Right forelimb (tissue), 1 donor: ENCODE measurements at places on chromosomes 3 and 15.

DNA sequence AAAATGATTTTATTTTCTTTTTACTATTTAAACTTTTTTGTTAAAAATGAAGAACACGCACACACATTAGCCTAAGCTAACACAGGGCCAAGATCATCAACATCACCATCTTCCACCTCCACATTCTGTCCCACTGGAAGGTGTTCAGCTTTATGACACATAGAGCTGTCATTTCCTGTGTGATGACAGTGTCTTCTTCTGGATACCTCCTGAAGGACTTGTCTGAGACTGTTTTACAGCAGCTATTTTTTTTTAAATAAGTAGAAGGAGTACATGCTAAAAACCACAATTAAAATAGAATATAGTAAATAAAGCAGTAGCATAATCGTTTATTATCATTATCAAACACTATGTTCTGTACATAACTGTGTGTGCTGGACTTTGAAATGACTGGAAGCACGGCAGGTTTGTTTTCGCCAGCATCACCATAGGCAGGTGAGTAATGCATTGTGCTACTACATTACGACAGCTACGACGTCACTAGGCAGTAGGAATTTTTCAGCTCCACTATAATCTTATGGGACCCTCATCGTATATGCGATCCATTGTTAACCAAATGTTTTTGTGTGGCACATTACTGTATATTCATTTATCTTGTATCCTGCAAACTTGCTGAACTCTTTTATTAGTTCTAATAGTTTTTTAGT lies 72.8 kb downstream of the KLF15 start:
- DNase-seq, result no peak

DNA sequence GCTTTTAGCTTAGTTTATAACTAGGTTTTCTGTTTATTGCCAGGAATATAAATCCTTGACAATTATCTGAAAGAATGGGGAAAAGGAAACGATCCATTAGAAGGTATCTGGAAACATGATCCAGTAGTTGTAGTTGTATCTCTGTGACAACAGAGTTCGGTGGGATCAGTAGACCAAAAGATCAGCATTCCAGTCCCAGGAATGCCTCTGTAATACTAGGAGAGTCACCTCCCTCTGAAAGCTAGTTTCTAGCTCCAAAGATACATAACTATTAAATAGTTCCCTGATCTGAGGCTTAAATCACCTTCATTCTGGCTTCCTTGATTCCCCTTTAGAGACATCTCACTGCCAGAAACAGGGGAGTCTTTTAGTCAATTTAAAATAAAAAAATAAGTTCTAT lies 34.1 kb downstream of the MB21D2 start:
- no peak for DNase-seq

- DNase-seq, result no peak
These were observed 60.3 kb downstream of the BDH1 start for GRCh38 chr3:197495499-197495898.

- no peak for DNase-seq
These were observed 52.3 kb downstream of the GLB1 start for GRCh38 chr3:33044676-33045075.

DNA sequence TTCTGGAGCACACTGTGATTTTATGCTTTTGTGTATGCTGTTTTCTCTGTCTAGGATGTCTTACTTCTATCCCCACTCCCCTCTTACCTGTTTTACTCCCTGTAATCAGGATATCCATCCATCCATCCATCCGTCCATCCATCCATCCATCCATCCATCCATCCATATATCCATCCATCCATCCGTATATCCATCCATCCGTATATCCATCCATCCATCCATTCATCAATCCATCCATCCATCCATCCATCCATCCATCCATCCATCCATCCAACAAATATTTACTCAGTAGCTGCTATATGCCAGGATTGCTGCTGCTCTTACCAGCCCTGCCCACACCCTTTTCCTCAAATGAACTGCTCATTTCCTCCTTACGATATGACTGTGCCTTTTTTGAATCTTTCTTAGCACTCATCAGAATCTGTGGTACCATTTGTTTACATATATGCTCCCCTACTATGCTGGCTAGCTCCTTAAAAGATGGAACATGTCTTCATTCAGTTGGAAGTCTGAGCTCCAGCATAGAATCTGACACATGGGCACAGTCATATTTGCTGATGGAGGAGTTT lies 35.2 kb downstream of the USP13 start:
- no peak for DNase-seq

GRCh38 chr3:189160519-189161309 lies 11.1 kb upstream of the TPRG1 start:
- DNase-seq, result no peak

DNA sequence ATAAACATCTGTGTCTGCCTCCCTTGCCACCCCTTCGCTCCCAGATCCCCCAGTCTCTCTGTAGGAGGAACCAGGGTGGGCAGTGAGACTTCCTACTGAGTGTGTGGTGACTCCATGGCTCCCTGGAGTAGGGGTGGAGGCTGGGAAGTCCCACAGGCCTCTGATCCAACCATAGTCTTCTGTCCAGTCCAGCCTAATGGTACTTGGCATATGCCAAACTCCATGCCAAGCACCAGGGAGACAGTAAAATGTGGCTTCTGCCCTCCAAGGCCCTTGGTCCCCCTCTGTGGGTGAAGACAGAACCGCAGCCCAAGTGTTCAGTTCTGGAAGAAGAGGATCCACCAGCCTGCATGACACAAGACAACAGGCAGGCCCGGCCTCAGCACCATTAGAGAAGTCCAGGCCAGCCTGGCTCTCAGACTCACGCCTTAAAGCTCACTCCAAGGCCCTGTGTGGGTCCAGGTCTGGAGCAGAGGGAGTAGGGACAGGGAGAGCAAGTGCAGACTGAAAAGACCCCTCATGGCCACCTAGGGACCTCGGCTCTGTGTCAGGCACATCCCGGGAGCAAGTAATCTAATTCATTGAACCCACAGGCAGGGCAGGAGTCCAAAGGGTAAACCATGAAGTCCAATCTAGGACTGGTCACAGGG lies 112.7 kb downstream of the ETFA start:
- peak; percentile 26 for DNase-seq

- no peak for DNase-seq
These were observed 23.6 kb downstream of the FAH start for GRCh38 chr15:80176443-80176842.

DNA sequence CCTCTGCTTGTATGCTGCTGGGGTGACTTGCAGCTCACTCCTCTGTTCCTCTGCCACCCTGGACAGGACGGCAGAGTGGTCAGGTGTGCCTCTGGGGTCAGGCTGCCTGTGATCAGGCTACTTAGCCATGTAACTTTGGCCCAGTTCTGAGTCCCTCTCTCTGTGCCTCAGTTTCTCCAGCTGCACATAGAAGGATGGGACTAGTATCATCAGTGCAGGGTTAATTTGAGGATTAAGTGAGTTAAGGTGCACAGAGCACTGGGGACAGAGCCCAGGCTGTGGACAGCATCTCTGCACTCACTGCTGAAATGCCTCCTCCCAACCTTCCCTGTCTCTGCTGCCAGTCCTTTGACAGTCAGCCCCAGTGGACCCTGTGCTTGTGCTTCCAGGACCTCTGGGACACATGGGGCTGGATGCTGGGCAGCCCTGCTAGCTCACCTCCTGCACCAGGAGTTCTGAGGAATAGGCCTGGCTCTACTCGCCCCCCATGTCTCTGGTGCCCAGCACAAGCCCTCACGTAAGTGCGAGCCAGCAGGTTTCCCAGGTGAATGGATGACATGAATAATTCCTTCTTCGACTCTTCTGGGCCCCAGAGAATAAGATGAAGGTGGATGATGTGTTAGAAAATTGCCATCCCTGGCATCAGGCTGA lies 19.3 kb upstream of the PRR23E start:
- no peak for DNase-seq

DNA sequence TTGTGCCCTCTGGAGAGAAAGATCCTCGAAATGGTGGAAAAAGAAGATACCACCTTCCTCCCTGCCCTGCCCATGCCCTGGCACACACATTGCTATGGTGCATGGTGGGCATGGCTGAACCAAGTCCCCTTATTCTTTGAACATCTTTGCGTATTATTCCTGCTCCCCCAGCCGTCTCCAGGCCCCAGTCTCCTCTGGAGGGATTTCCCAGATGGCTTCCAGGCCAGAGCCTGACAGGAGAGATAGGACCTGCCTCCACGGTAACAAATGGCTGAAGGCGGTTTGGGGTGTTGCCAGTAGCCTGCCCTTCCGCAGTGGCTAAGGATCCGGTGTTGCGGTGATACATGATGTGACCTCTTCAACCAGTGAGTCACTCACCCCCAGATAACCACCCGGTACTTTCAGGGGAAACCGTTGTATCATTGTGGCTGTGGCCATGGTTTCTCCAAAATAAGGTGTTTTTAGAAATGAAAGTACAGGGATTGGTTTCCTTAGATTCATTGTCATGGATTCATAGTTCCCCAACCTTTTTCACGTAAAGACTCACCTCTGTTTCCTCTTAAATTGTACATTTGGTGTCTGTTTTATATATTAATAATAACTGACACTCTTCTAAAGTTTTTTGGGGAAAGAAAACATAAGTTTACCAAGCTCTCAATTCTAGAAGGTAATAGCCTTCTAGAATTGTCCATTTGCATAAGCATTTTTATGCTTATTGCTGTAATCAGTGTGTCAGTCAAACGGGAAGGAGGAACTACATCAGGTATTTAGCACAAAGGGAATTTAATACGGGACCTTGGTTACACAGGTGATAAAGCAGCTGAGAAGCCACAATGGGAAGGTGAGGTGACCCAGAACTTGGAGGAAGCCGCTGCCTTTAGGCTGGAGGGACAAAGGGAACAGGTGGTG lies 25.9 kb downstream of the SMAD3 start:
- DNase-seq, result no peak

- no peak for DNase-seq
These were observed 4.8 kb upstream of the RHOV start for GRCh38 chr15:40878785-40879184.

DNA sequence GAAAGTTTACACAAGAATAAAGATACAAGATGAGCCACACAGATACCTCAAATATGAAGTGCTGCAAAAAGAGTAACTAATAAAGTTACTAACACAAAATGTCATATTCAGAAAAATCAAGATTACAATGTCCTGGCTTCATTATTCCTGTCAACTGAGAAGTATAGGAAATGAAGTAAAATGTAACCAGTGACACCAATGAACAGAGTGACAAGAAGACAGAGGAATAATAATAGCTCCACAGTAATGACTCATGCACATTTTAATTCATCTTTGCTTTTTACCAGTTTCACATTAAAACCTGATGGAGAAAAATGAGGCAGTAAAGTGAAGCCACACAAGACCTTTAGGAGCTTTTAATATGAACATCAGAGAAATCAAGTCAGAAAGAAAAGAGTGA lies 214.1 kb downstream of the ZBBX start:
- no peak for DNase-seq

- DNase-seq, result no peak
These were observed 35.2 kb downstream of the CPN2 start for GRCh38 chr3:194315965-194316361.

- peak; percentile 69 for DNase-seq
These were observed 62.7 kb upstream of the ZNF148 start for GRCh38 chr3:125437631-125438435.

DNA sequence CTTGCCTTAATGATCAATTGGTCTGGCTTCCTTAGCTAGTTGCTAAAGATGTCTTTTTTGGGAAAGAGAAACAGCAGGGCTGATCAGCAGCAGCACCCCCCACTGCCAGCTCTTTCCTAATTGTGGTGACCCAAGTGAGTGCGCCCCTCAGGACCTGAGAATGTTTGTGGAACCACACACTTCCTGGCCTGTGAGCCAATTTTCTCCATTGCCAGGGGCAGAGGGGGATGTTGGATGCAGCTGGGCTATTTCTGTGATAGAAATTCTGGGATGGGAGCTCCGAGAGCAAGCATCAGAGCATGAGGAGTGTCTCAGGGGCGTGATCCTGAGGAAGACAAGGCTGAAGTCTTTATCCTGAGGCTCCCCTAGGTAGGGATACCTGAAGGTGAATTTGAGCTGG lies 66.6 kb downstream of the CLDN11 start:
- no peak for DNase-seq

- no peak for DNase-seq
These were observed 18.6 kb downstream of the ARRDC4 start for GRCh38 chr15:97979140-97979520.

DNA sequence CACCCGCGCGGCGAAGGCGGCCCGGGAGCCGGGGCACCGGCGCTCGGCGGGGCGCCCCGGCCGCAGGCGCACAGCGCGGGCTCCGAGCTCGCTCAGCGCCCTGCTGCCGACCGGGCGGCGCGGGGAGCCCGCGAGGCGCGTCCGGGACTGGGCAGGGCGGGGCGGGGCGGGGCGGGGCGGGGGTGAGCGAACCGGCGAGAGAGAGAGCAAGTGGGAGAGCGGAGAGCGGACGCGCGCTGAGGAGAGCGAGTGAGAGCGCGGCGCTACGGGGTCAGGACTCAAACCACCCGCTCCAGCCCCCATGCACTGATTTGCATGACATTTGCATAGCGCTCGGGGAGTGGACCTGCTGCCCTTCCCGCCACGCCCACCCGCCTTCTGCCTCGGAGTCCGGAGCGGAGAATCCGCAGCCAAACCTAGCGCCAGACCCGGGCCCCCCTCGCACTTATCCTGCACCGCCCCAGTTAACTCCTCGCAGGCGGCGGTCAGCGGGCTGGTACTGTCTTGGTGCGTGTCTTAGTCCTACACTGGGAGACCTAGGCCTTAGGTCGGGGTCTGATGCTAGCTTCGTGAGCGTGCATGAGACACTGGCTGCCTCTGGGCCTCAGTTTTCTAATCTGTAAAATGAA lies at the start of gene MYLK:
MYLK (minus strand) TSS at position 130 of the 629 bp plus-strand sequence. CDS start 90,491 bp downstream, outside the sequence.
- DNase-seq, result peak; percentile 82

GRCh38 chr15:63953524-63953923 lies 92.8 kb downstream of the DAPK2 start:
- DNase-seq, result no peak

DNA sequence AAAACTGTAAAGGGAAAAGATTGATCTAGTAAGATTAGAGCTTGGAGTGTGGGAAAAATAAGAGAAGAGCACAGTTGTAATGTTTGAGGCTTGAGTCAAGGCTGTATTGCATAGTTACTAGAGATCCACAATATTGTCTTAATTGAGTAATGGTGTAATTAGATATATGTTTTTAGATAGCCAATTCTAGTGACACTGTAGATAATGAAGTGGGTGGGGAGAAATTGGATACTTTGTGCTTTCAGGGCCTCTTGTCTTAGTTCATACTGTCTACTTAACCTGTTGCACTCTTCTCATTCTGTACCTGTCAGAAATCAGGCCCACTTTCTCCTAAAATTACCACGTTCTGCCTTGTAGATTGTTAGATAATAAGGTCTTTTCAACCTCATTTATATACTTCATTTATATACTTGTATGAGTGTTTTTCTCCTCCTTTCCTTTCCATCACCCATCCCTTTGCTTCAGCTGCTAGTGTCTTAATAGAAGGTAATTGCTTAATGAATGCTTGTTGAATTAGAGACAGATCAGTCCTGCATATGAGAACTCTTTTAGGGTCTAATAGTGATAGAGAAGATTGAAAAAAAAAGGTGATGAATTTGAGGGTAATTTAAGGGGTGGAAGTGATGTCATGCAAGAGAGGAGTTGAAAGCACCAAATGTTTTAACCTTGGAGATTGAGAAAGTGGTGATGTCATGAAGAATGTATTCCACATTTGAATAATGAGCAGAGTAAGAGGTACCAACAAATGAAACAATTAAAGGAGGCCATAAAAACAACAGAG lies 32.0 kb downstream of the PIK3CA start:
- DNase-seq, result no peak
